ENCODE measurements at places on chromosomes 3 and 15.
A peak's percentile ranks its signal among the peaks of the same experiment; 100 is the strongest.

- no peak for DNase-seq
Measured at GRCh38 chr3:174229916-174230315, 629.2 kb upstream of the NAALADL2 start.

DNA sequence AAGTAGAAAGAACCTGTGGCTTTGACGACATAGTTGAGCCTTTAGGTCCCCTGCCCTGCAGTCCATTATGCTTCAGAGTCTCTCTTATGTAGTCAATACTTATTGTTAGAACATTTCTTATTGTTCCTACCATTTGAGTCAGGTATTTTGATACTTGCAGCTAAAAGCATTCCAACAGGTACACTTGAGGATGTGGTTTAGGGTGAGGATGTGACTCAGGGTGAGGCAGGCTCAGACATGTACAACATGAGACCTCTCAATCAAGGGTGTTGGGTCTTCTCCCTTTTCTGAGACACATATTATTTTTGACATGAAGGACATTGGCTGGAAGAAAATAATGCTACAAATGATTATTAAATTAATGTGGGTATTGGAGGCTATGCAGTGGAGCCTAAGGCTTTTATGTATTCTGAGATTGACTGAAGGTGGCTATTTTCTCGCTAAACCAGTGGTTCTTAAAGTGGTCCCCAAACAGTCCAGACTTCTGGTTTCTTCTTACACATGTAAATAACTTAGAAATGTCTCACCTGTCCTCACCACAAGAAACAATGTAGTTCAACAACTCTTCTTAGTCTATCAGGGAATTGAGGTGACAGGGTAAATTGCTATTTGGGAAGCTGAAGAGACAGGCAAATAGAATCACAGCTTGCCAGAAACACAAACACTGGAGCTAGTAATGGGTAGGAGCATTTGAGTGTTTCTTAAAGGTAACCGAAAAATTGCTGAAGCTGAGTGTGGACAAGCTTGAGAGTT, 135.5 kb upstream of the ZPLD1 start:
- no peak for DNase-seq

- no peak for DNase-seq
Measured at GRCh38 chr3:30970183-30970582, 75.7 kb upstream of the GADL1 start.

DNA sequence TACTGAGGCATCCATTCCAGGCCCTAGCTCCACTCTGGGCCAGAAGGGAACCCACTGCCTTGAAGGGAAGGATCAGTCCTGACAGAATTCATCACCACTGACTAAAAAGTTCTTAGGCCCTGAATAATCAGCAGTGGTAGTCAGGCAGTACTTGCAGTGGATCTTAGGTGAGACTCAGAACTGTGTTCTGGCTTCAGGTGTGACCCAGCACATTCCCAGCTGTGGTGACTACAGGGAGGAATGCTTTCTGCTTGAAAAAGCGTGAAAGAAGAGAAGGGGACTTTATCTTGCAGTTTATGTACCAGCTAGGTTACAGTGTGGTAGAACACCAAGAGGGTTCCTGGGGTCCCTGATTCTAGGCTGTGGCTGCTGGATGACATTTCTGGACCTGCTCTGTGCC, 24.9 kb upstream of the AADACL2 start:
- DNase-seq: no peak

GRCh38 chr3:146067048-146067447, 93.9 kb downstream of the PLOD2 start:
- peak; percentile 28 for DNase-seq

GRCh38 chr3:94106268-94106667, 43.4 kb downstream of the NSUN3 start:
- no peak for DNase-seq

GRCh38 chr15:89888214-89888804, 5.5 kb downstream of the AP3S2 start:
- DNase-seq: no peak

DNA sequence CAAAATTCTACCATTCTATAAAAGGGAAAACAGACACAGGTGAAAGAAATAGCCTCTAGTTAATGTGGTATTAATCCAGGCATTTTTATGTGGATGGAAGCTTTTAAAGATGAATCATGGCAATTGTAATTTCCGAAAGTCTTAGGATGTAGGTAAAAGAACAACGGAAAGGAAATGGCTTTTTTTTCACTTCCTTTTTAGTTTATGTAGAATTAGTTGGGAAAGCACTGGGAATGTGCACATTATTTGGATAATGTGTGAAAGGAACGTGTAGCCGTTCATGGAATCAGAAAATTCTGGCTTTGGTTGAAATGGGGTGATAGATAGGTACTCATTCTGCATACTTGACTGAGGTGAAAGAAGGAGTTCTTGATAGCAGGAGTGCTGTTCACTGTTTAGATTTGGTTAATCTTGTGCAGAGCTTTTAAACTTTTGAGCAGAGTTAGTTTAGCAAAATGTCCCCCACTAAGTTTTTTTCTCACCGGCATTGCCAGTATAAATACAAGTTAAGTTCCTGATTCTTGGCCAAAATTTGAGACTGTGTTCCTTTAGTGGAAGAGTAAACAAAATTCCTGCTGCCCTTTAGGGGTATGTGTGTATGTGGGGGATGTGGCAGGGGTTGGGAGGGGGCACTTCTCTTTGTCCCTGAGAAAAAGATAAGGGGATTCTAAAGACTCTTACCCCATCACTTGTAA, 20.2 kb upstream of the UTS2B start:
- DNase-seq: no peak

- DNase-seq: no peak
Measured at GRCh38 chr15:68806220-68807060, 14.3 kb downstream of the ANP32A start.

- DNase-seq: no peak
Measured at GRCh38 chr3:36803091-36803791, 38.9 kb upstream of the DCLK3 start.

All from AG09319 (cell line).